ENCODE measurements at places on chromosomes 7 and 10. TPM values are rescaled to one million over a fixed set of nuclear protein-coding genes. Genes with fewer than 3 reads are reported as not detected.

POP7 gene
- total RNA-seq = 52.6 TPM

AOC1 gene
- total RNA-seq = not detected

ZP3 gene
- total RNA-seq = 1.2 TPM

FAM107B gene
- total RNA-seq = 77.9 TPM

CALHM1 gene
- total RNA-seq = not detected

SLC26A5 gene
- not detected for total RNA-seq

C10orf62 gene
- total RNA-seq = not detected

C10orf143 gene
- 0.41 TPM for total RNA-seq

GPR15LG gene
- not detected for total RNA-seq

MALRD1 gene
- 1.2 TPM for total RNA-seq

MYO1G gene
- total RNA-seq = 0.41 TPM

FOXK1 gene
- total RNA-seq = 17.5 TPM

PRKAR2B gene
- 282 TPM for total RNA-seq

TPK1 gene
- total RNA-seq = 7.3 TPM

TDRD1 gene
- 0.41 TPM for total RNA-seq

TMEM236 gene
- under 0.01 TPM for total RNA-seq

ABCA13 gene
- total RNA-seq = under 0.01 TPM

NSMCE4A gene
- total RNA-seq = 34.6 TPM

SLC18A2 gene
- total RNA-seq = under 0.01 TPM

STAG3 gene
- 1.2 TPM for total RNA-seq

AOAH gene
- total RNA-seq = 3.7 TPM

CCDC146 gene
- 15.9 TPM for total RNA-seq

Measured in frontal cortex (tissue), 4 donors.